ENCODE measurements at places on chromosomes 4 and X.

GRCh38 chrX:38379088-38379487 is 26.7 kb downstream of the OTC start:
- DNase-seq = no peak

GRCh38 chr4:12446657-12447185 is 1018.0 kb upstream of the HS3ST1 start:
- DNase-seq = no peak

GRCh38 chr4:96035727-96036126 is 195.8 kb downstream of the PDHA2 start:
- no peak for DNase-seq

DNA sequence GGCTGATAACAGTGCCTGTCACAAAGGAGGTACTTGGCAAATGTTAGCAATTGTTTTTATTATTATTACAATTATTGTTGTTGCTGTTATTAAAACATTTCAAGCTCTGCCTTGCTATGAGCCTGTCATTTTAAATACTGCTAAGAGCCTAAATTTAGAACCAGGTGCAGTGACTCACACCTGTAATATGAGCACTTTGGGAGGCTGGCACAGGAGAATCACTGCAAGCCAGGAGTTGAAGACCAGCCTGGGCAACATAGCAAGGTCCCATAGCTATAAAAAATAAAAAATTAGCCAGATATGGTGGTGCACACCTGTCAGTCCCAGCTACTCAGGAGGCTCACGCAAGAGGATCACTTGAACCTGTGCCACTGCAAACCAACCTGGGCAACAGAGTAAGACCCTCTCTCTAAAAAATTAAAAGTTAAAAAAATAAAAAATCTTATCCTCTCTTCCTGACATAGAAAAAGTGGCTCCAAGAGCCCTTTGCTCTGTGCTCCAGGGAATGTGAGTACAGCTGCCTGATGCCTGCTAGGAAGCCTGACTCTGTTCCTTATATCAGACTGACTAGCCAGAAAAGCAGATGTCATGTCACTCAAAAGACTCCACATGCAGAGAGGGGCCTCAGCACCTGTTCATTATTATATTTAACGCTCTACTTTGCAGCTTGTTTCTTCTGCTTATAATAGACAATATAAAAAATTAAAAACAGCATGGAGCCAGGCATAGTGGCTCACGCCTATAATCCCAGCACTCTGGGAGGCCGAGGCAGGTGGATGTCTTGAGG is 234.0 kb downstream of the OPHN1 start:
- no peak for DNase-seq

DNA sequence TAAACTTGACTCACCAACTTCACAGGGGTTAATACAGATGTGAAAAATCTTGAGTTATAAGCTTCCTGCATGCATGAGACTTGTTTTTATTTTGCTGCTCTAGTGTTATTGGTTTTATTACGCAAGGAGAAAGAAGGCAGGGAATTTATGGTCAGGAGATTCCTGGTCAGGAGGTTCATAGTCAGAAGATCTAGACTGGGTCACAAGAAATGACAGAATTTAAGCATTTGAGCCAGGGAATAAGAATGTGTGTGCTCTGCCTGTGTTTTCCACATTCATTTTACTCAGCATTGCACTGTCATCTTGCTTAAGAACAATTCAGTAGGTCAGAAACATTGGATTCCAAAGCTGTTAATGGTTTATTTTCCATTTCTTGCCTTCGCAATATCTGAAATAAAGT is 2522.1 kb downstream of the ARAP2 start:
- DNase-seq = no peak

GRCh38 chrX:132206259-132206658 is 13.0 kb downstream of the RAP2C start:
- DNase-seq = no peak

- DNase-seq = no peak
Observed at GRCh38 chrX:77446908-77447652, at the start of gene FGF16. Gene FGF16, plus strand, starts transcription at chrX:77447389. Its CDS starts 286 bp downstream, at chrX:77447675.

GRCh38 chrX:46959101-46959500 is 46.9 kb downstream of the JADE3 start:
- DNase-seq = no peak

GRCh38 chr4:147655639-147656038 is 28.3 kb downstream of the PRMT9 start:
- no peak for DNase-seq

- no peak for DNase-seq
Observed at GRCh38 chr4:153318696-153319320, 25.7 kb upstream of the MND1 start.

All from stimulated activated CD8-positive, alpha-beta memory T cell treated with anti-CD3 and anti-CD28 coated beads, Interleukin-2, amount 100 ng/mL, for 1 hour (primary cell).